ENCODE measurements at places on chromosomes 5 and 9.

- no peak for DNase-seq
These were observed 631.9 kb downstream of the PSAT1 start for GRCh38 chr9:78928625-78929405.

- peak; percentile 77 for DNase-seq
These were observed 57.1 kb upstream of the ZBED3 start for GRCh38 chr5:77143998-77144836.

- no peak for DNase-seq
These were observed 1640.3 kb upstream of the C9orf72 start for GRCh38 chr9:29213417-29214153.

GRCh38 chr5:75281716-75282465 lies 45.2 kb upstream of the ANKRD31 start:
- DNase-seq = no peak

- no peak for DNase-seq
These were observed 87.4 kb downstream of the LMX1B start for GRCh38 chr9:126700903-126701812.

DNA sequence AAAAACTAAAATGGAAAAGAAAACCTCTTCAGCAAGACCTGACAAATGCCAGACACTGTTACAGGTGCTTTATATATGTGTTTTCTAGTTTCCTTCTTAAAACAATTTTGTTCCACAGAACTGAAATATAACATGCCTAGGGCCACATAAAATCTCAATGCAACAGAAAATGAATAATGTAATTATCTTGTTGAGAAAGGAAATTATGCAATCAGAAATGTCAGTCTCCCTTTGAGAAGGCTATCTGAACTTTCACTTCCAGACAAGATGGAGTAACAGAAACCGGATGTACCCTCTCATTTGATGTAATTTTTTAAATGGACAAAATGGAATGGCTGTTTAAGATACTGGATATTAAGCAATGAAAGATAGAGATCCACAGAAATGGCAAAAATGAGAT lies 79.2 kb downstream of the AGTPBP1 start:
- no peak for DNase-seq

DNA sequence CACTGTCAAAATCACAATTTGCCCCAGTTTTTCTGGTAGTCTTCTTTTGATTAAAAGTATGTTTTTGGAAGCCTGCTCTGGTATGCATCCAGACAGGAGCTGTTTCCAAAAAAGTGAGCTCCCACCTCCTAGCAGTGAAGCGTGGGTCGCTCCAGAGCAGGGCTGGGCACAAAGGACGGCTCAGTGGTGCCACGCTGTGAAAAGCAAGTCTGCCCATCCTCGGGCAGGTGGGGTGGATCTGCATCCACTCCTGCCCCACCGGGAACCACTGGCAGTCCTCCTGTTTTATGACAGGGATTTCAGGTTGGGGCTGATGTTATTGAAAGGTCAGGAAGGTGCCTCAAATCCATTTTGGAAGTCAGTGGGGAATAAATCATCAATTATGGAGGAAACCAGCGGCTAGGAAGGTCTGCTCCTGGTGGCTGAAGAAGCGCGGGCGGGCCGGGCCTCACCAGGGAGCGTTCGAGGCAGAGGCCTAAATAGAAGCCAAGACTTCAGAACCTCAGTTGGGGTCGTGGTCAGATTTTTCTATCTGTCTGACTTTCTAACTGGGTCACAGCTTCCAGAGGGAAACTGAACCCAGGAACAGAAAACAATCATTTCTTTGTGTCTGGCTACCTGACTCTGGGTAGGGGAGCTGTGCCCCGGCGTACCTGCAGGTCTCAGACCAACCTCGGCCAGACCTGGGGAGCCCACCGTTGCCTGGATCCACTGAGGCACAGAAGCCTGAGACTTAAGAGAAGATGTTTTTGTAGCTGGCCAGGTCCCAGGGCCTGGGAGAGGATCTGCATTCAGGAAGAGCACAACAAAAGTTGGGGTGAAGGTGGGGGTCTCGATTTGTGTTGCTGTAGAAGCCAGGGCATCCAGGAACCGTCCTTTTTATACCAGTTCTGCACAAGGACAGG lies 168.1 kb downstream of the PAX5 start:
- DNase-seq = no peak

- peak; percentile 75 for DNase-seq
These were observed 544 bp upstream of the ERCC6L2 start for GRCh38 chr9:95874989-95875304.

DNA sequence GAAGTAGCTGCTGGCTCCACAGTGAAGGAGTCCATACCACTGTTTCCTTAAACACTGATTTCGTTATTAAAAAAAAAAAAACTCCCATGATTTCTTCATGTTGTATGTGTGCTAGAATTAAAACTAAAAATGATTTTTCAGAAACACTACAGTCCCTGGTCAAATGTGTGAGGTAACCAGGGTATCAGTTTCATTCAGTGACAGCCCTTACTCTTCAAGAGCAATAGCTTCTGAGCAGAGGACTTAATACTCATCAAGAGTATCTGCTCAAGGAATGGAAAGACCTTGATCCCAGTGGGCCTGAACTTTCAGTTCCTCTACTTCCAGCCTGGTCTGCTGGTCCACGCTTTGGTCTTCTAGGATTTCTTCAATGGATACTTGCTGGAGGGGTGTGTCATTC lies 95.1 kb downstream of the BNC2 start:
- no peak for DNase-seq

GRCh38 chr5:124796495-124796894 lies 50.1 kb upstream of the ZNF608 start:
- no peak for DNase-seq

GRCh38 chr5:133730866-133731265 lies 118.5 kb upstream of the FSTL4 start:
- DNase-seq = no peak

DNA sequence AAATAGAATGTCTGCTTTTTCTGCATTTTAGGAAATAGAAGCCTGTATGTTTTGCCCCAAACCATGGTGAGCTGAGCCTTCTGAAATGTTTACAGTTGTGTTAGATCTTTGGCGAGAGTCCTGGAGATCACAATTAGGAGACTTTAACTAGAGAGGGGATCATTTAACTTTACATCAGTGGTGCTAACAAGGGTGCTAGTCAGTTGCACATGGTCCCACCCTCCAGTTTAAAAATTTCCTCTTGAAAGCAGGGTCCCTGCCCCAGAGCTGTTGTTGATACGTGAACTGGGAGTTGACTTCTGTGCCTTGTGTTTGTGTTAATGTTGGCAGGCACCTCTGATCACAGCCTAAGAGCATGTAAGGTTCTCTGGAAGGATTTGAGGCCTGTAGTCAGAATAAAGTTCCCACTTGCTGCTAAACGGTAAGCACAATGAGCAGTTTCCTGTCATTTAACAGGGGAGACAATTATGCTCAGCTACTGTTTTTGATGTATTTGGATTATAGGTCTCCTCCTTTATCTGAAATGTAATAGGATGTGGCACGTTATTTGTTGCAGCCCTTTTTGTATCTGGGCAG lies 43.7 kb downstream of the RASGRF2 start:
- DNase-seq = no peak

DNA sequence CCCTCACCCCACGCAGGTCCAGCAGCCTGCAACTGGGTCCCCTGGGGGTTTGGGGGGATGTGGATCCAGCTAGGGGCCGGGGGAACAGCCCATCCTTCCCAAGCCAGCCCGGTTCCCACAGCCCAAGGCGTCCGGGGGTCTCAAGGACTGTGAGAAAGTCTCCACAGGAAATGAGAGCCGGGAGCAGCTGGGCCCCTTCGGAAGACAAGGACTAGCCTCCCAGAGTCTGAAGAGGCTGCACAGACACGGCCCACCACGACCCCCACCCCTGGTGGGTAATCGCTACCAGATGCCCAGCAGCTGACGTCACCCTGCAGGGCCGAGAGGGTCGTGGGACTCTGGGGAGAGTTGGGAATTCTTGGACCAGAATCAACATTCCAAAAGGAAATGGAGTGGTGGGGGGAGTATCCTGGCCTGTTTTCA lies 10.5 kb downstream of the SH2D3C start:
- no peak for DNase-seq

DNA sequence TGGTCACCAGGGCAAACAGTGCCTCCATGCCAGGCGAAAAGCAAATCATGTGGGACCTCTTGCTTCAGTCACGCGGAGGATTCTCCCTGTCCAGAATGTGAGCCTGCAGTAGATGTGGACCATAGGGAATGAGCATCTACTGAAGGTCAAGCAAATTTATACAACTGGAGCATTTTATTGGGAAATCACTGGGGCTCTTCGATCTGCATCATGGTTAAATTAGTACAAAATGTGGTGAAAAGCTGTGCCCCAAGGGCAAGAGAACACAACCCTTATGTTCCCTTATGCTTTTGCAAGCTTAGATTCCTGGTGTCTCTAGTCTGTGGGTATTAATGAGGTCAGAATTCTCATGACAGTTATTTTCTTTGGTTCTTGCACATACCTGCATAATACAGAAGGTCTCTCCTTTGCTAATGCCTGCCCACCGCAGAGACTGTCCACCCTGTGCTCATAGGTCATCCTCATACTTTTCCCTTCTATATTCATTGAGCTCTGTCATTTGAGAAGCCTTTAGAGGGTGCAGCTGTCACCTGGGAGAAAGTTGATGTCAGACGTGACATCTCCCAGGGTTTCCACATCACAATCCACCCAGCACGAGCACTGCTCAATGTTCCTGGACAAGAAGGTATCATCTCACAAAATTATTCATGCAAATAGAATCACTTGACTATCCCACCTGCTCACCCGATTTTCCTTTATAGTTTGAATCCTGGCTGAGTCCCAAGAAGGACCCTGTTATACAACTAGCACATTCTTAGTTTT lies 111.7 kb downstream of the NXNL2 start:
- no peak for DNase-seq

- DNase-seq = no peak
These were observed 66.0 kb downstream of the ZNF366 start for GRCh38 chr5:72441094-72441723.

DNA sequence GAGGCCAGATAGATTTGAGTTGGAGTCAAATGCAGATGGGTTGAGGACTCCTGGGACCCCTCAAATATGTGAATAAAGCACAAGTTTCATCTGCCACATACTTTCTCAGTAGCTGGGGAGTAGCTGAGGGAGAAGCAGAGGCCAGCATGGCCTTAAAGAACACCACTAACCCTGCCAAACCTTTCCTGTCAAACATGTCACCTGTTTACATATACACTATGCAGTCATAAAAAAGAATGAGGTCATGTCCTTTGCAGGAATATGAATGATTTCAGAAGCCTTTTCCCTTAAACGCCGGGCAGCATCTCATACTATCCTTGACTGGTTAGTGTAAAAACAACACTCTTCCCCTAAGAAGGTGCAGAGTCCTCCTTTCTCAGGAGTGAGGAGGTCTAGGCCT lies 25.2 kb upstream of the HSD17B4 start:
- no peak for DNase-seq

- no peak for DNase-seq
These were observed 46.7 kb downstream of the TNFAIP8 start for GRCh38 chr5:119402555-119402954.

DNA sequence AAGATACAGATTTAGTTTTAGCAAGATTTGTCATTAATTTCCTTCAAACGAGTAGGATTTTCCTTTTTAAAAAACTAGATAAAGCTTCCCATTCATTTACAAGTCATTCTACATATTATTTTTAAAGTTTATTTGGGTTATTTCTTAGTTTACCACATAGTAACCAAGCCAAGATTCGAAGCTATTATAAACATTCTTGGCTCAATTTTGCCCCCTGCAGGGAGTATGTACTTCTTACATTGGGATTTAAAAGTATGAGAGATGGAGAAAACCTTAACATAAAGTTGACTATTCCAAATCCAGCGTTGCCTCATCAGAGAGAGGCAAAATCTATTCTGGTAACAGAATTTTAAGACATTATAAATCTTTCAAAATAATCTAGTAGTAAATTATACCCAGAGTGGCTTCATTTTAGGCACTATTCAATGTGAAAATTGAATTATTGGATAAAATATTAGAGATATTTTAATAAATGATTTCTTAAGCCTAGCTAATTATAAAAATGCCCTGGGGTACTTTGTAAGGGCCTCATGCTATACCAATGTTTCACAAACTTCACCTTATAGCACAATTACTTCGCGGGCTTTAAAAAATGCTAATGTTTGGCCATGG lies 39.1 kb downstream of the FBN2 start:
- DNase-seq = peak; percentile 68

DNA sequence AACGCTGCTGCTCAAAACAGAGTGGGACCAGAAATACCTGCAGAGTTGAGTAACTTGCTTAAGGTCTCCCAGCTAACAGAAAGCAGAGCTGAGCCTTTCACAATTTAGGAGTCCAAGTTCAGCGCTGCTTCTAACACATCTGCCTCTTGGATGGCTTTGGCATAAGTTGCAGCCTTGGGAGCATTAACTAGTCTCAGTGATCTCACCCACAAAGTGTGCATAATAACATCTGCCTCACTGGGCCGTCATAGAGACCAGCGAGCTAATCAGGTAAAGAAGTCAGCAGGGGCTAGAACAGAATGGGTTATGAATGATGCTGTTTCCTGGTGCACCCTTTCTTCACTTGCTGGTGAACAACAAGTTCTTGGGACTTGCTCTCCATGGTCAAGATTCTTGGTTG lies 36.5 kb downstream of the WWC1 start:
- DNase-seq = no peak

DNA sequence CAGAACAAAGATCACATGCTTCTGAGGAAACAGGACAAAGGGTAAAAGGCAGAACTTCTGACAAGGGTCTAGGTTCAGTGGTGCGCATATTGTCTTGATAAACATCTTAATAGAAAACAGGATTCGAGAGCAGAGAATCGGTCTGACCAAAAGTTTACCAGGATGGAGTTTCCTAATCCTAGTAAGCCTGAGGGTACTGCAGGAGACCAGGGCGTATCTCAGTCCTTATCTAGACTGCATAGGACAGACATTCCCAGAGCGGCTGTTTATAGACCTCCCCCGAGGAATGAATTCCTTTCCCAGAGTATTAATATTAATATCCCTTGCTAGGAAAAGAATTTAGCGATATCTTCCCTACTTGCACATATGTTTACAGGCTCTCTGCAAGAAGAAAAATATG lies 32.4 kb upstream of the TNFSF8 start:
- DNase-seq = no peak

DNA sequence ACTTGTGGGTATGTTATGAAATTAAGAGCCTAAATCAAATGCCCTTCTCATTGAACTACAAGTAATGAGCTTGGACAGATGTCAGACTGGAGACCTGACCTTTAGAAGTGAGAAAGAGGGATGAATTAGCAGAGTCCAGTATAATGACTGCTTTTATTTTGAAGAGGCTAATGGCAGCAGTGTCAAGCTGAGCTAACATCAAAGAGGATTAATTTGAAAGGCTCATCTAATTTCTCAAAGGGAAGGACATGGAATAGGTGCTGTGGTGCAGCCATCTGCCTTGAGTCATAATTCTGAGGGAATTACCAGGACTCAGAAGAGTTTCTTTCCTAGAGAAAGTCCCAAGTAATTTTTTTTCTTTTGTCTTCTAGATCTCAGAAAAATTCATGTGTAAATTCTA lies 57.6 kb downstream of the FAM81B start:
- no peak for DNase-seq

- DNase-seq = peak; percentile 19
These were observed 15.1 kb upstream of the IPPK start for GRCh38 chr9:92685022-92685421.

GRCh38 chr5:102418531-102418930 lies 80.3 kb downstream of the SLCO6A1 start:
- DNase-seq = no peak

Data from suppressor macrophage (primary cell).